Hematopoietic multipotent progenitor cell (in vitro differentiated cells): ENCODE measurements at places on chromosomes 7 and 10.

DNA sequence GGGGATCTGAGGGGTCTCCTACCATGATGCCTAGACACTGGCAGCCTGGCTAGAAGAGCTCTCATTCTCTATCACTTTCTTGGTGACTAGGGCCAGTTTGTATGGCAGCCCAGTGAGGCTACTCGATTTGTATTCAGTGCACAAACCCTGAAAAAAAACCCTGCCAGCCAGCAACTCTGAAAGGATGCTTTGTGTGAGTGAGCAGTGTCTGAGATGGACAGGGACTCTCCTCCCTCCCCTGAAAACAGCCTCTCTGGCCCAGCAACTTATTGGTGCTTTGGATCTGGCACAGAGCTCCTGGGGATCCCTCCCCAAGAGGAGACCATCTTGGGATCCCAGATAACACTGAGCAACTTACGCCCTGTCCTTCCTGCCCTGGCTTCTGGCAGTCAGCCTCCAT is 10.8 kb upstream of the LRRC4 start:
- DNase-seq = no peak

- no peak for DNase-seq
Measured at GRCh38 chr7:4195660-4196059, 486.4 kb upstream of the FOXK1 start.

DNA sequence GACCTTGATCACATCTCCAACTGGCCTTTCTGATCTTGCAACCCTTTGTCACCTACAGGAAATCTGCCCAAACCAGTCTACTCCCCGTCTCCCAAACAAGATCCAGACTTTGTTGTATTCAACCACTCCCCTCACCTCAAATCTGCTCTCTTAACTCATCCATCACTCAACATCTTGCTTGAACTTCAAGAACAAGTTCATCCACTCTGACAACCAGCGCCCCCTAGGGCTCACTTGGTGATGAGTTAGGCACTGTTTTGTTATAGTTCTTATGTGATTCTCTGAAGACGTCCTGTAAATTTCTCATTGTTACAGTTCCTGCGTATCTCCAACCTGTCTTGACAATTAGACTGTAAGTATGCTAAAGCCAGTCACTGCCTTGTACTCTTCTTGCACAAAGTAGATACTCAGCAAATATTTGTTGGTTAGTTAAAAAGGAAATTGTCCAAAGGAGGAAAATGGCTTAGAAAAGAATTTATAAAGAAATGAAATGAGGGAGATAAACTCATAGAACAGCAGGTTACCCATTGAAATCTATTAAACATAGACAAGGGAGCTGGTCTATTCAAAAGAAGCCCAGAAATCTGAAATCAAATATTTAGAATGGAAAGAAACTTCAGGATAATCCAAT is 5.3 kb downstream of the FRMD4A start:
- DNase-seq = no peak

DNA sequence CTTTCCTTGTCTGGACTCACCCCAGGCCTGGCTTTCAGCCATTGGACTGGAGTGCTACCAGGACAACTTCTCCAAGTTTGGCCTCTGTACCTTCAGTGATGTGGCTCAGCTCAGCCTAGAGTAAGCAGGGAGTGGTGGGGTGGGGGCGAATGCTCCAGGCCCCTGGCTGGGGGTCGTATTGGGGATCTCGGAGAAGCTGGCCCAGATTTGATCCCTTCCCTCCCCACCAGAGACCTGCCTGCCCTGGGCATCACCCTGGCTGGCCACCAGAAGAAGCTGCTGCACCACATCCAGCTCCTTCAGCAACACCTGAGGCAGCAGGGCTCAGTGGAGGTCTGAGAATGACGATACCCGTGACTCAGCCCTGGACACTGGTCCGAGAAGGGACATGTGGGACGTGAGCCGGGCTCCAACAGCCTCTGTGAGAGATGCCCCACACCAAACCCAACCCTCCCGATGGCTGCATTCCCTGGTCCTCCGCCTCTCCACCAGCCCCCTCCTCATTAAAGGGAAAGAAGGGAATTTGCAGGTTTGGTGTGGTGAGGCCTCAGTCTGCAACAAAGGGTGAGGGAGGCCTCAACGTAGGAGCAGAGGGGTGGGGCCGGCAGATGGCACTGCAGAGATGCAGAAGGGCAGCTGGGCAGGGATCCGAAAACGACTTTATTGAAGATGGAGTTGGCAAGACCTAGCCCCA is 14.8 kb downstream of the TRPV6 start:
- DNase-seq = no peak

DNA sequence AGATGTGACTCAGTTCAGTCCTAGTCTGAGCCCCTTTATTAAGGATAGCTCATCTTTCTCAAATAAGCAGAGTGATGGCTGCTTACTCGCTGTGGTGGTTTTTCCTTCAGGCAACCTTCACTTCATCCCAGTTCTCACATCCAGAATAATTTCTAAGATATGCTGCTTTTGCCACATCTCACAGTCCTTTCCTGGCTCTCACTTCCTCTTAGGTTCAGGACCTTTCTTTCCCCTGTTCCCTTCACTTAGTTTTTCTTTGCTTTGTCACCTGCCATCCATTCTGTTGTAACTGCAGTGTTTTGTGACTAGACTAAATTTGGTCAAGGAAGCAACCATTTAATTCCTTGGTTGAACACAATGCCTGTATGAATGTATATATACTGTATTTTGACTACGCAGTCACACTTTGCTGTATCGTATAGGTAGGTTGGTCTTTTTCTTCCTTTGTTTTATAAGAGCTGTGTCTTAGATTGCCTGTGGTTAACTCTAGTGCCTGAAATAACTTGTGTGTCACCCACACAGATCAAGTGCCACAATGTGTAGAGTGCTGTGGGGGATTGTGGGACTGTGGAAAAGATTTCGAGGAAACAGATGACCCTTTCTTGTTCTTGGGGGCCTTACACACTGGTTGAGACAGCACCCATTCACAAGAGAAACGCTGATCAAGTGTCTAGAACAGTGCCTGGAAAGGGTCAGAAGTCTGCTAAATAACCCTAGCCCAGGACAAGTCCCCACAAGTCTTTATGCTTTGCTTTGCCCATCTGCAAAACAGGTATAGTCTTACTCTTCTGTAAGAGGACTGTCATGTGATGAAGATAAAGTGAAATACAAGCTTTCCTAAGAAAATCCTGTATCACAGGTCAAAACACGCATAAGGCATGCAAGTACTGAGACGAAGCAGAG is 2.6 kb downstream of the ZNF655 start:
- no peak for DNase-seq

DNA sequence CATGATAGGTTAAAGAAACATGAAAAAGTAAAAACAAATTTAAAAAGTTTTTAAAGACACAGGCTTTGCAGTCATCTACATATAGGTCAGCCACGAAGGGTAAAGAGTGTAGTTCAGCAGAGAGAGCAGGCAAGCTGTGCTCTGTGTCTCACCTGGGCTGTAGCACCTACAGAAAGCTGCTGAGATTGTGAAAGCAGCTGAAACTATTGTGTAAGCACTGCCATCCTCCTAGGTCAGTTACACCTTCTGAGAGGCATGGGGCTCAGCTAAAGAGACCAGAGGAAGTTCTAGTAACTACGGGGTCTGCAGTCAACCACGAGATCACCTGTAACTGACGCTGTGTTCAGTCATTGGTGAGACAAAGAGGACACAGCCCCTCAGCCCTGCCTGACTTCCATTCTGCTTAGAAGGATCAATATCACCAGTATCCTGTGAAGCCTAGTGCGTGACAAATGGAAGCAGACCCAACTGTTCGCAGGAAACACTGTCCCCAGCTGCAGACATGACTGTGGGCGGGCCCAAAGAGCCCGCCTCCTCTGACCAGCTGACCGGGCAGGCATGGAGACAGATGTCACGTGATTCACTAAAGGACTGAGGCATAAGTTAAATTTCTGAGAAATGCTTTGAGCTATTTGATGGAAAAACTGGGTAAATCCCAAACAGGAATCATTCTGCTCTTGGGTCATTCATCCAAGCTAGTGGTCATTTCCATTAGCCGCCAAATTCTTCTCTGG is 87.9 kb downstream of the EBF3 start:
- DNase-seq = no peak

DNA sequence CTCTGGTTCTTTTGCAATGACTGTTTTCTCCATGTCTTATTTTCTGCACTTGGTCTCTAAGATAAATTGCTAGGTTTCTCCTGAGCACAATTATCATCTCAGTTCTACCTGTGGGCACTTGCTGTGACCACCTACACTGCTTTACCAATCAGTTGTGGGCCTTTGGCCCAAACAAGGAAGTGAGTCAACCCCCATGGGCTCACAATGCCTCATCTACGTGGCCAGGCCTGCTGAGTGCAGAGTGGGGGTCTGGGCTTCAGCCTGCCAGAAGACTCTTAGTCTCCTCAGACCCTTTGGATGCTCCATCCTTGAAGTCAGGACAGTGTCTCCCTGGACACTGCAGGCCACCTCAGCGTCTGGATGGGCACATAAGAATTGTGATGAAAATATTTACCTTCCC is 20.3 kb downstream of the SCART1 start:
- no peak for DNase-seq

DNA sequence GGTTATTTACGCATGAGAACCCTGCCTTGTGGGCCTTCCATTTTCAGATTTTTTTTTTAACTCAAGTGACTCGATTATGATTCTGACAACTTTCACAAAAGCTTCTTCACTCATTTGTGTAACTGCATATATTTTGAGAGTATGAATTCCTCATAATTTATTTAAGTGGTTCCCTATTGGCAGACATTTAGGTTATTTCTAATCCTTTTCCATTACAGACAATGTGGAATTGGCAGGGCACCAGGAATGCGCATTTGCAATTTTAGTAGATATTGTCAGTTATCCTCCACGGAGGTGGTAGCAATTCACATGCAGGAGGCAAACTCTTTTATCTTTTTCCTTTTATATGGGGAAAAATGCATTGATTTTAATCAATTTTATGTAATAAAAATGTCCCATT is 2.5 kb downstream of the TMEM176B start:
- DNase-seq = no peak

GRCh38 chr10:3853547-3854303 is 68.7 kb upstream of the KLF6 start:
- DNase-seq = no peak

DNA sequence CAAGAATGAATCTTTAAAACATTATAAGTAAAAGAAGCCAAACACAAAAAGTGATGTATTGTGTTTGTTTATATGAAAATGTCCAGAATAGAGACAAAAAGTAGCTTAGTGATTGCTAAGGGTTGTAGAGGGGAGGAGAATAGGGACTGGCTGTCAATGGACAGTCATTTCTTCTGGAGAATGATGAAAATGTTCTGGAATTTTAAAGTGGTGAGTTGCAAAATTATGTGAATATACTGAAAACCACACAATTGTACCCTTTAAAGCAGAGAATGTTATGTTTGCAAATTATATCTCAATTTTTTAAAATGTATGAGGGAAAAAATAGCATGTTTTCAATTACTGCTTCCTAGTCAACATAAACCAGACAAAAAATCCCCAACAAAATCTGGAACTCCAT is 174.2 kb downstream of the KMT2E start:
- no peak for DNase-seq

DNA sequence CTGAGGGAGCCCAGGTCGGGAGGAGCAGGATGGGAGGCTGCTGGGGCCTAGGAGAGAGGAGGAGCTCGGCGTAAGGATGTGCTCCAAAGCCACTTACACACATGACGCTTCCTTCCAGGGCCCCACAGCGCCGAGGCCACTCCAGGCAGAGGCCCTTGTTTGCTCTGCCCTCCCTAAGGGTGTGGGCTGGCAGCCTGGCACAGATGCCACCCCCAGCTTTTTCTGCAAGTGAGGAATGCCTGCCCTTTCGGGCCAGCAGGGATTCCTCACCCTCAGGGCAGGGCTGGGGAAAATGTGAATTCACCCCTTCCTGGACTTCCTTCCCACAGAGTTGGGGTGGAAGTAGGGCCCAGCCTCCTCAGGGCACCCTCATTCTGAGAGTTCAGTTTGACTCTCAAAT is 5.6 kb upstream of the AQP1 start:
- no peak for DNase-seq

GRCh38 chr10:121556918-121557573 is 41.2 kb downstream of the FGFR2 start:
- no peak for DNase-seq

- peak; percentile 14 for DNase-seq
Measured at GRCh38 chr7:45978731-45979211, 57.7 kb upstream of the IGFBP3 start.

GRCh38 chr10:132574783-132575319 is 37.3 kb downstream of the INPP5A start:
- DNase-seq = no peak

DNA sequence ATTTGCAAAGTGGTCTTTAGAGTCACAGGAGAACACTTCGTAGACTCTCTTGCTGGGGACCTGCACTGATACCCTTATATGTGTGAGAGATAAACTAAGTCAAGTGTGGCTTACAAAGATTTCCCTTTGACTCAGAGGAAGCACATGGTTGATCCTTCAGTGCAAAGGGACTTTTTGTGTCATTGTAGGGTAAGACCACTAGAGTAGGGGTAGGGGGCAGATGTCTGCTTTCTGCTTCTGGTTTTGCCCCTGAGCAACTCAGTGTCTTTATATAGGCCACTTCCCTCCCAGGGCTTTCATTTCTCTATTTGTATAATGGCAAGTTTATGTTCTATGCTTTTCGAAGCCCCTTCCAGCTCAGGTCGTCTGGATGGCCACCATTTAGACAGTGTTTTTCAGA is 281.7 kb downstream of the SORCS3 start:
- DNase-seq = no peak

DNA sequence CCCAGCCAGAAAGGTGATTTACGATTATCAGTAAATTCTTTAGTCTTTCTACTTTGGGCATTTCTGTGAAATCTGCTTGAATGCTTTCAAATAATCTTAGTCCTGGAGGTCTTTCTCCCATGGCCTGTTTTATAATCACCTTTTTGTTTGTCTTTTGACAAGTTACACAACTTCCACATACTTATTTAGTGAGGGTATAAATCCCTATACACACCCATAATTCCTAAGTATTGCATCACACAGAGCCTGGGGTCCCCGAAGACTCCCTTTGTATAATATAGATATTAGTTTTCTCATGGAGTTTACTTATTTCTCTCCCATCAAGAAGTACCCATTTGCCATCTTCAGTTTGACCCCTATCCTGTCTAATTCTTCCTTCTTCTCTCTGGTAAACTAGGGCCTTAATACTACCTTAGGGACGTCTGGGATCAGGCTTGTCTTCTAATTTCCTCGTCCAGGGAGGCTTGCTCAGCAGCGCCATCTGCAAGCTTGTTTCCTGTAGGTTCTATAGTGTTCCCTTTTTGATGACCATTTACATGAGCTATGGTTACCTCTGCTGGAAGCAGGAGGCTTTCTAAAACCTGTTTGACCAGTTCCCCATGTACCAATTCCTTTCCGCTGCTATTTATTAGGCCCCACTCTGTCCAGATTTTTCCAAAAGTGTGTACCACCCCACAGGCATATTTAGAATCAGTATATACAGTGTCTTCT is 8.1 kb downstream of the DNAH11 start:
- DNase-seq = no peak

DNA sequence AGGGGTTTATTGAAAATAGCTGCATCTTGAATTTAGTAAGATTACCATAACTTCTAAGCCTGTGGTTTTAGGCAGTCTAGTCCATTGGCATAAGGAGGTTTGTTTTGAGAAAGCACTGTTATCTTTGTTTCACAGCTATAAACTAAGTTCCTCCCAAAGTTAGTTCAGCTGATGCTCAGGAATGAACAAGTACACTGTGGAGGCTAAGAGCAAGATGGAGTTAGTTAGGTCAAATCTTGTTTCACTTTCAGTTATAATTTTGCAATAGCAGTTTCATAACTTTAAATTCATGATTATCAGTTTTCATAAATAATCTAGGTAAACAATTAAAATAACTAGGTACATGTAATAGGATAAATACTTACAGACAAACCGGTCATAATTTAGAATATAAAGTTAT is 15.4 kb downstream of the SEC61G start:
- DNase-seq = no peak
